ENCODE measurements at places on chromosomes 13 and 19.

DNA sequence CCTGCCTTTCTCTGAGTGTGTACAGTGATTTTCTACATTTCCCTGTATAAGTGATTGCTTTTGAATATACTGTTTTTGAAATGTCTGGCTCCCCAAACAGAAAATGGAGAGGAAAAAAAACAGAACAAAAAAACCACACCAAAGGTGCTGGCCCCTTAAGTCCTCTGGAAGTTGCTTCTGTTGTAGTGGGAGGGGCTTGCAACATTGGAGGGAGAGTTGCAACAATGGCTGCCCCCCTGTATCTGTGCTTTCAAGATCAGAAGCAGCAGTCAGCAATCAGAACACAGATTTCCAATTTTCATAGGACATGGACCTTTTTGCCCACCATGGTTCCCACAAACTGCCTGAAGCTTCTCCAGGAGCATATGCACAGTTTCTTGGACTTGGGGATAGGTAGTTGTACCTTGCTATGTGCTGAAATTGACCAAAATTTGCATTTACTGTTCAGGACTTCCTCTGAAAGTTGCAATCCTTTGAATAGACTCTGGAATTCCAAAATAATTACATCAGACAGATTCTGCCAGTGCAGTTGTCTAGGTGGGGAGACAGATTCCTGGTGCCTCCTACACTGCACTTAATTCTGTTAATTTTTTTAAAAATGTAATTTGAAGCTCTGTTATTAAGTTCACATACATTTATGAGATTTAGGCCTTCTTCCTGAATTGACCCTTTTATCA is 13.8 kb downstream of the BIVM start:
- peak; percentile 41 for DNase-seq

DNA sequence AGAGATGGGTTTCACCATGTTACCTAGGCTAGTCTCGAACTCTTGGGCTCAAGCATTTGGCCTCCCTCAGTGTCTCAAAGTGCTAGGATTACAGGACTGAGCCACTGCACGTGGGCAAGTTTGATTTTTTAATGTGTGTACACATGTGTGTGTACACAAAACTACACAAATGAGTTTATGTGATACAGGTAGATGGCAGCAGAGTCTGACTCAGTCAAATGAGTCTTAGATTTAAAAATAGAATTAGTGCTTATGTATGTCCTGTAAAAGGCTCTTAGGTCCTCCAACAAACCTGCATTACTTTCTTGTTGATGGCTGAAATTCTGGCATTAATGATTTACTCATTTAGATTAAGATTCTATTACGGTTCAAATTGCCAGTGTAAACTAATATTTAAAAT is 293.7 kb downstream of the PCDH17 start:
- peak; percentile 6 for DNase-seq

- no peak for DNase-seq
These were observed 36.0 kb upstream of the SERP2 start for GRCh38 chr13:44337581-44337980.

DNA sequence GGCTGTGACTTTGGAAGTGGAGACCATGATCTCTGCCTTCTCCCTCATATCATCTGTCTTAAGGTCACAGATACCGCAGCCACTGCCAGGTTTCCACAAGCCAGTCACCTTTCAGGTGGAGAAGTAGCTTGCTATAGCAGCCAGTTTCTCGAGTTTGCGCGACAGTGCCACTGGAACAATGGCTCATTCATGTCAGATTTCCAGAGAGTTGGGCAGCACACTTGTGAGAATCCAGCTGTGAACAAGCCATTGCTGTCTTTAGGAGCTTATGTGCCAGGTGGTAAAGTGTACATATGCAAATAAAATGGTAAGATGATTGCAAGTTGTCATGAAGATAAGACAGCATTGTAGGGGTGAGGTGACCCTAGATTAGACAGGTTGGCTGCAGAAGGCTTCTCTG is 22.3 kb downstream of the GARRE1 start:
- DNase-seq, result no peak

DNA sequence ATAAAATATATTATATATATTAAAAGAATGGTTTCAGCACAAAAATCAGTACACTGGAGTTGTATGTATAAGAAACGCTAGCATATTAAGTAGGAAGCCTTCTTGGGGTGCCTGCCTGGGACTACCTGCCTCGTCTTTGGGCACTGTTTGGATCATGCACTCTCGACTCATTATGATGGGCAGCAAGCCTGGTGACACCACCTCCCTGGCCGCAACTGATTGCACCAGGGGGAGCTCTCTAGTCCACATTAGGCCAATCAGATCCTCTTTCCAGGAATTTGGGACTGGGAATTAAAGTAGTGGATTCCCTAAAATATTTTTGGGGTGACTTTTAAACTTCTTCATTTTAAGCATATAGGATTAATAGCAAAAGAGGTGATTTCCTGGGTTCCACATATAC is 56.0 kb upstream of the RGCC start:
- no peak for DNase-seq

DNA sequence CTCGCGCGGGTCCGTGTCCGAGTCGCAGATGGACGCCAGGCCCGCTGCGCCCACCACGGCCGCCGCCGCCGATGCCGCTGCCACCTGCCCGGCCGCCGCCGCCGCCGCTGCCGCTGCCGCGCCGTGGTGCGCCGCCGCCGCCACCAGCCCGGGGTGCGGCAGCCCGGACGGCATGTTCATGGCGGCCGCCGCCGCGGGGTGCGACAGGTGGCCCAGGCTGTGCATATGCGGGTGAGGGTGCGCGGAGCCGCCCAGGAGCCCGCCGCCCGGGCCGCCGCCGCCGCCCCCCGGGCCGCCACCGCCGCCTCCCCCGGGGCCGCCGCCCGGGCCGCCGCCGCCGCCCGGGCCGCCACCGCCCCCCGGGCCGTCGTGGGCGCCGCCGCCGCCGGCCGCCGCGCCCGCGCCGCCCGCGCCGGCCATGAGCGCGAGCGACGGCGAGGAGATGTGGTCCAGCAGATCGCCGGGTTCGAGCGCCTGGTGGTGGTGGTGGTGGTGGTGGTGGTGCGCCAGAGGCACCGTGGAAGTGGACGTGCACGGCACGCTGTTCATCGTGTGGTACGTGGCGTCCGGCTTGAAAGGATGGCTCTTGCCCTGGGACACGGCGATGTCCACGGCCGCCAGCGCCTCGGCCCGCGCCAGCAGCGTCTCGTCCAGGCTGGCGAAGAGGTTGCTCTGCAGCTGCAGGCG is 1.3 kb downstream of the POU4F1 start:
- DNase-seq, result no peak

GRCh38 chr19:57239982-57240310 is 486 bp upstream of the ZNF805 start:
- DNase-seq, result no peak

DNA sequence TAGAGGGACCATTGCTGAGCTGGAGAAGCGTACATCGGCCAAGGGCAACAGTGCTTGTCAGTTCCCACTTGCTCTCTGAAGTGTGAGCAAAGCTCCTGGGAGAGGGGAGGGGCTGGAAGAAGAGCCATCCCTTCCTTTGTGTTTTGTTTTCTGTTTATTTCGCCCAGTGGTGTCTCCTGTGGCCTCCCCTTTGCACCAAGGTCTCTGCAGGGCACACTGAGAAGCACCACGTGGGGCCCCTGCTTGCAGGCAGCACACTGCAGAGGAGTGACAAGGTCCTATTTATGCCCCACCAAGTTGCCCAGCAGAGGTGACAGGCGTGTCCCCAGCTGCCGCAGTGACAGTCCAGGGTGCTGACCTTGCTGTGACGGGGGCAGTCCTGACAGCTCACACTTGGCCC is 24.0 kb downstream of the GRIN2D start:
- DNase-seq, result no peak

GRCh38 chr19:45147835-45148676 is 12.7 kb downstream of the NKPD1 start:
- DNase-seq, result no peak

- DNase-seq, result peak; percentile 6
These were observed 1.4 kb downstream of the MATK start for GRCh38 chr19:3784607-3785450.

- peak; percentile 94 for DNase-seq
These were observed 249.6 kb downstream of the ENOX1 start for GRCh38 chr13:43537124-43537523.

DNA sequence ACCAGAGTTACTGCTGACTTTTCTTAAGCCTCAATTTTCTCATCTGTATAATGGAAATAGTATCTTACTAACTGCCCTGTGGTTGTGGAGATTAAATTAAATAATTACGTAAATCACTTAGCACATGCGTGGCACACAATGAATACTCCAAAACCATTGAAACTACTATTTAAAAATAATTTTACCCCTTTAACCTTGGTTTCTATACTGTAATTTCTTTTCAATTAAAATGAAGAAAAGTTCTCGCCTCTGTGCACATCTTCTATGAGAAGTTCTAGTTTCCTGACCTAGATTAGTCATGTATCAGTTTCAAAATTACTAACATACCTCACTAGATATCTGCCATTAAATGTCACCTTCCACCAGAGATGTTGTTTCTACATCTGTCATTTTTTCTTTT is 5.7 kb downstream of the SLITRK1 start:
- DNase-seq, result no peak

DNA sequence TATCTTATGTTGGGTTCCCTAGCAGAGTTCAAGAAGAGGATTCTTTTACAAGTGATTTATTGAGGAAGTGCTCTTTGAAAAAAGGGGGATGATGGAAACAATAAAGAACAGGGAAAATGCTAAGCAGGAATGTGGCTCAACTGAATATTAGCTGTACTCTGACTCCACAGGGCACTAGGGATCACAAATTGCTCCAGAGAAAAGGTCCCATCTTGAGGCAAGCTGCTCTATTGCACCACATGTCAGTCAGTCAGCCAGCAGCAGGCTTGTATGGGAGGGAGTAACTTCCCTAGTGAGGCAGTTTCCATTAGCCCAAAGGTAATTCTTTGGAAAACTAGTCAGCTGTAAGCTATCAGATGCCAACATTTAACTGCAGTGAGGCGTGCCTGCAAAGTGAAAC is 73.3 kb upstream of the FNDC3A start:
- DNase-seq, result peak; percentile 64

DNA sequence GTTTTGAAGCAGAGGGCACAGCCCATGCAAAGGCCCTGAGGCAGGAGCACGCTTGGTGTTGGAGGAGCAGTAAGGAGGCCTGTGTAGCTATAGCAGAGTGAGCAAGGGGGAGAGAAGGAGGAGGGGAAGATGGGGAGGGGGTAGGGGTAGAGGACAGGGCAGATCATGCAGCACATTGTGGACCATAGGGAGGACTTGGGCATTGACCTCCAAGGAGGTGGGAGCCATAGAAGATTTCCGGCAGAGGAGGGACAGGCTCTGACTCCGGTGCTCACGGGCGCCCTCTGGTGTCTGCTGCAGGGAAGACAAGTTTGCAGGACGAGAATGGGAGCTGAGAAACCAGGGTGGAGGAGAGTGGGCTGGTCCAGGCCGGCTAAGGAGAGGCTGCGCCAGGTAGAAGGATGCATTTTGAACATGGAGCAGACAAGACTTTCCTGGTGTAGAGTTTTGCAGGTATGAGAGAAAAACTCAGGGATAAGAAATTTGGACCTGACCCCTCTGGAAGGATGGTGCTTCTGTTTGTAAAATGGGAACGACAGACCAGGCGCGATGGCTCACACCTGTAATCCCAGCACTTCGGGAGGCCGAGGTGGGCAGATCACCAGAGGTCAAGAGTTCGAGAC is 13.7 kb upstream of the CREB3L3 start:
- peak; percentile 48 for DNase-seq

- DNase-seq, result peak; percentile 53
These were observed 292.8 kb downstream of the DCLK1 start for GRCh38 chr13:35838356-35838755.

GRCh38 chr13:106528718-106529414 is 6.6 kb downstream of the EFNB2 start:
- DNase-seq, result no peak

DNA sequence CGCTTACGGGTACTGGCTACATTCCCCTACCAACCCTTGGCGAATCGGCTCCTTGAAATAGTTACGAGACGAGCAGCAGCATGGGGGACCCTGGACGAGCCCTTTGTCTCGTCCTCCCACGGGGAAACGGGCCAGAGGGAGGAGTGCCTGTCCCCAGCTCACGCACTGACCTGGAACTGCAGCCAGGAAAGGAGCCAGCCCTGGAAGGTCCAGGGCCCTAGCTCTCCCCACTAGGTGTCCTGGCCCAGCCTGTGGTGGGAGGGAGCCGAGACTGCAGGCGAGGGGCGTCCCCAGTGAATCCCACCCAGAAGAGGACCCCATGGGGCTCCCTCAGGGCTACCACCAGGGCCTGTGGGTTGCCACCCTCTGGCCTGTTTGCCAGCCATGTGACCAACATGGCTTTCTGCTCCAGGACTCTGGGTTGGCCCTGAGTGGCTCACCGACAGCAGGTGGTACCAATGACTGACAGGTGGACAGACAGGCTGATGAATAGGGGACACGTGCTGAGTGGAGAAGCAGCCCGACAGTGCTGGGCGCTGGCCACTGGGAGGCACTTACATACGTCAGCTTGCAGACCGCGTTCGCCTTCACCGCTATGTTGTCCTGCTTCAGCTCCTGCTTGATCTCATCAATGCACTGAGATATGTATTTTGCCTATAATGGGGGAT is 13.2 kb downstream of the AP3D1 start:
- no peak for DNase-seq

- no peak for DNase-seq
These were observed 72.0 kb upstream of the C1QTNF9 start for GRCh38 chr13:24237356-24237755.

- peak; percentile 97 for DNase-seq
These were observed 2.0 kb downstream of the MED25 start for GRCh38 chr19:49820125-49820524.

DNA sequence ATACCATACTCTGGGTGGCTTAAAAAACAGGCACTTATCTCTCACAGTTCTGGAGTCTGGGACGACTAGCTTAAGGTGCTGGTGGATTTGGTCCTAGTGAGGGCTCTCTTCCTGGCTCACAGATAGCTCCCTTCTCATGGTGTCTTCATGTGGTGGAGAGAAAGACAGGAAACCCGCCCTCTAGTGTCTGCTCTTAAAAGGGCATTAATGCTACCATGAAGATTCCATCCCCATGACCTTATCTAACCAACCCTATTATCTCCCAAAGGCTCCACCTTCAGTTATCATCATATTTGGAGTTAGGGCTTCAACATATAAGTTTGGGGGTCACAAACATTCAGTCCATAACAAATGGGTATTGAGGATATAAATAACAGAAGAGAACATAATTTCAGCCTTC is 139.4 kb downstream of the HS6ST3 start:
- DNase-seq, result peak; percentile 36

GRCh38 chr19:42024622-42025111 is 30.6 kb upstream of the ATP1A3 start:
- DNase-seq, result peak; percentile 27

DNA sequence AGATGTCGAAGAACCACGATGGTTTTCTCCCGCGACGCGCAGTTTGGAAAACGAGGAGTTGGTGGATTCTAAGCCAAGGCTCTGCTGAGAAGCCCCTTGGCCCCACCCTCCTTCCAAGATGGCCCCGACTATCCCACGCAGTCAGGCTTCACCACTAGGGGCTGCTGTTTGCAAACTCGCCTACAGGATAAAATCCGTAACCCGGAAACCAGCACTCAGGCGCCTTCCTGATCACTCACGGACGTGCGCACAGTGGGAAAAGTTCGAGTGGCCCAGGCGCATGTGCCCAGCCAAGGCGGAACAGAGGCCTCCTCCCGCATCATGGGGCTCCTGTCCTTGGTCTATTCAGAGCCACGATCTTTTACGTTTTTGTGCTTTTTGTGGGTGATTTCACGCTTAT is 19.2 kb upstream of the UQCR11 start:
- peak; percentile 52 for DNase-seq

Measured in amniotic epithelial cell (primary cell).